A549 treated with Mapracorat at 1 μM for 4 hours (cell line): ENCODE measurements at places on chromosomes 1 and 21. TPM values are rescaled to one million over a fixed set of nuclear protein-coding genes. Genes with fewer than 3 reads are reported as not detected.

Gene RPE65
- not detected in 5 replicates for total RNA-seq

Gene OR6Y1
- not detected in 5 replicates for total RNA-seq

Gene PADI2
- total RNA-seq, result 0.86 to 1.1 TPM (median 1.0 TPM) in 5 replicates

Gene KLHDC7A
- 1.2 to 2.2 TPM (median 1.4 TPM) in 5 replicates for total RNA-seq

Gene ATAD3B
- 1.2 to 3.6 TPM (median 3.0 TPM) in 5 replicates for total RNA-seq

Gene PGLYRP3
- total RNA-seq, result not detected in 5 replicates

Gene CHRNB2
- 0.30 to 0.48 TPM (median 0.43 TPM) in 5 replicates for total RNA-seq

Gene MYBPH
- 0.09 TPM in 1 of 5 replicates, not detected in the others for total RNA-seq

Gene ATP1A4
- total RNA-seq, result not detected in 5 replicates

Gene NHLH1
- total RNA-seq, result 0.38 to 0.74 TPM (median 0.39 TPM) in 5 replicates

Gene INKA2
- 2.2 to 2.7 TPM (median 2.3 TPM) in 5 replicates for total RNA-seq

Gene EIF4G3
- total RNA-seq, result 15.4 to 19.9 TPM (median 18.8 TPM) in 5 replicates
